T47D (cell line): ENCODE measurements at places on chromosomes 16 and 17.

DNA sequence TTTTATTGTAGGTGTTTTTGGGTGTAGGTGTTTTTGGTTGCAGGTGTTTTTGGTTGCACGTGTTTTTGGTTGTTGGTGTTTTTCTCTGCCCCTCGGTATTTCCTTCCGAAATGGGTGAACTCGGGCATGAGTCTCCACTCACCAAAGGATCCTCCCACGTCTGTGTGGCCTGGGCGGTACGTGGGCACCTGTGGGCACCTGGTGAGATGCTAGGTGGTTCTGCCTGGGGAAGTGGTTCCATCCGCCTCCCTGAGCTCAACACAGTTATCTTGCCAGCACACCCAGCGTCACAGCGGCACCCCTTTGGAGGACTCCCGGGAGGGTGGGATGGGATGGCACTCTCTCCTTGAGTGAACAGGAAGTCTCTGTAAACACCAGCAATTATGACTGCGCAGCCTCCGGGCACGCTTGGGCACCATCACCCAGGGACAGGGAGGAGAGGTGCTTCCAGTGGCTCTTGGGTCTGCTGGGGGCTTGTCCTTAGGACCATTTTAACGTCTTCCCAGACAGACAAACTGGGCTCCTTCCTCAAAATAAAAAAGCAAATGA is 29.8 kb downstream of the COX4I1 start:
- DNase-seq: no peak

DNA sequence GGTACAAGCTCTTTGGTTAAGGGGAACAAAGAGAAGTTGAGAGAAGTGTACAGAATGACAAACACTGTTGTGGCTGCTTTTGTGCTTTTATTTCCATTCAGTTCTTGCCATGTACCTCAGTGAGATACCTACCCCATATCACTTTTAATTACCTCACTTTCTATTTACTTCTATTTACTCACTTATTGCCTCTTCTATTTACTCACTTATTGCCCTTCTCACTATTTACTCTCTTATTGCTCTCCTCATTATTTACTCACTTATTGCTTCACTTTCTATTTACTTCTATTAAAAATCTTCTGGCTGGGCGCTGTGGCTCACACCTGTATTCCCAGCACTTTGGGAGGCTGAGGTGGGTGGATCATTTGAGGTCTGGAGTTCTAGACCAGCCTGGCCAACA is 41.9 kb downstream of the MBTD1 start:
- no peak for DNase-seq

- no peak for DNase-seq
Measured at GRCh38 chr16:81706327-81707295, 72.5 kb upstream of the PLCG2 start.

- no peak for DNase-seq
Measured at GRCh38 chr17:76495663-76496400, 5.4 kb downstream of the RHBDF2 start.

DNA sequence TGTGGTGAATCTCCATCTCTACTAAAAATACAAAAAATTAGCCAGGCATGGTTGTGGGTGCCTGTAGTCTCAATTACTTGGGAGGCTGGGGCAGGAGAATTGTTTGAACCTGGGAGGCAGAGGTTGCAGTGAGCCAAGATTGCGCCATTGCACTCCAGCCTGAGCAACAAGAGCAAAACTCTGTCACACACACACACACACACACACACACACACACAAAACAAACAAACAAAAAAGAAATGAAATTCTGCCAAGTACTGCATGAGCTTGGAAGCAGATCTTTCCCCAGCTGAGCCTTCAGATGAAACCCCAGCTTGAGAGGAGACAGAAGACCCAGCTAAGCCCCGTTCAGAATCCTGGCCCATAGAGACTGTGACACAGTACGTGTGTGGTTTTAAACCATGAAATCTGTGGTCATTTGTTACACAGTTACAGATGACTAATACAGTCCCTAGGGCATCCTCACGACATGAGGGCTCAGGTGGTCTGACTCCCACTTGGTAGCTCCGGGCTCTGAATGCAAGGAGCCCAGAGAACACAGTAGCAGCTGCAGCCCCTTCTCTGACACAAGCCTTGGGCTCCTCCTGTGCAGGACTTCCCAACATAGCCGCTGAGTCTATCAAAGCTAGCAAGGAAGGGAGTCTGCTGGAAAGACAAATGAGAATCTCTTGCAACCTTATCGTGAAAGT is 132.8 kb downstream of the SEC14L1 start:
- DNase-seq: no peak

DNA sequence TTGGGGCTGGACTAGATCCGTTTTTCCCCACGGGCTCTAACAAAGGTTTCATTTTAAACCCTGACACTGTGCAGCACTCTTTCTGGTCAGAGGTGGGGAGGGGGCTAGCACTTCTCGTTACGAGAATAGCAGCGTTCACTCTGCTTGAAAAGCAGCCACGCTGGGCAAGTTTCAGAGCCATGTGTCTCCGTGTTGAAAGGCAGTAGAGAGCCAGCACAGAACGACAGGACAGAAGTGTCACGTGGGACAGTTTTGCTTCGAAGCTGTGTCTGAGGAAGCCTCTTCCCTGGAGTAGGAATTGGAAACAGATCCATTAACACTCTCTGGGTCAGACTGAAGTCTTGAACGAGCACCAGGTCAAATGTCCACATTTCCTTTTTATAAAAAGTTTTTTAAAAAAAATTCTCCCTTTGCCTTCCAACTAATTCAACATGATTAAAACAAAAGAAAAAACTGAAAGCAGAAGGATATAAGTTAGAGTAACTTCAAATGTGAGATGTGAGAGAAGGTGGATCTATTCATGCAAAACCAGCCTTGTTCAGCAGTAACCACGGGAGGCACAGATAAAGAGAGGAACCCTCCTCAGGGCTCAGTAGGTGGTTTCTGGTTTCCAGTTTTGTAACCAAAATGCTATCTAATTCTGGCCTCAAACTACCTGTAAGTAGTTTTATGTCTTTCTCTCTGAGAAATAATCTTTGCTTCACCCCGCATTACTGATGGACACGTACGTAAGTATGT is 65.0 kb downstream of the SMG6 start:
- no peak for DNase-seq

- no peak for DNase-seq
Measured at GRCh38 chr16:50444526-50444925, 75.7 kb upstream of the BRD7 start.

DNA sequence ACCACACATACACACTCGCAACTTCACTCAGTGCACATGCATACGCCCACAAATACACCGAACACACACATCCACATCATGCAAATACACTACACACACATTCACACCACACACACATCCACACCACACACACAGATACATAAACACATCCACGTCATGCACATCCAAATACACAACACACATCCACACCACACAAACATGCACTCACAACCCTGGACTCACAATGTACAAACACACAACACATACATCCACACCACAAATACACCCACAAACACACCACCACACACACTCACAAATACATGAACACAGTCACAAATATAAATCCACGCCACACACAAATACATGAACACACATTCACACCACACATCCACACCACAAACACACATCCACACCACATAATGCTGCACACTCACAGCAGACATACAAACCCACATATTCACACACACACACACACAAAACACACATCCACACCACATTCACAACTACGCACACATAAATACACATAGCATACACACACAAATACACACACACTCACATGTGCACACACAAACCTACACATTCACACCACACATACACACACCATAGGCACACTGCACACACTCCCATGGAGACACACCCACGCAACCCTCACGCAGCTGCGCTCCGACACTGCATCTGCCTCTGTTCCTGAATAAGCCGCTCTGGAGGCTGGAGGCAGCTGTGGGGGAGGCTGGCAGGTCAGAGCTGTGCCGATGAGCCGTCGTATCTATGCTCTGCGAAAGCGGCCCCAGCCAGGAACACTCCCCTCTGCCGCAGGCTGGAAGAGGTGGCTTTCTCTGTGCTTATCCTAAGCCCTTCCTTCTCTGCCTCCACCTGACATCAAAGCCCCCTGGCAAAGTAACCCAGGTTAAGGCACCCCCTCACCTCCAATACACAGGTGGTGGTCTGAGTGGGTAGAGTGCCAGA is 141.8 kb downstream of the GRIN2A start:
- DNase-seq: no peak

GRCh38 chr17:79146562-79146961 is 71.9 kb downstream of the ENGASE start:
- DNase-seq: no peak

GRCh38 chr16:49439050-49439449 is 65.4 kb downstream of the C16orf78 start:
- no peak for DNase-seq

GRCh38 chr16:68715471-68715870 is 21.6 kb upstream of the CDH1 start:
- no peak for DNase-seq
